ENCODE measurements at places on chromosomes 3 and 15.

- no peak for DNase-seq
Observed at GRCh38 chr15:62639906-62640605, 402.5 kb upstream of the TPM1 start.

DNA sequence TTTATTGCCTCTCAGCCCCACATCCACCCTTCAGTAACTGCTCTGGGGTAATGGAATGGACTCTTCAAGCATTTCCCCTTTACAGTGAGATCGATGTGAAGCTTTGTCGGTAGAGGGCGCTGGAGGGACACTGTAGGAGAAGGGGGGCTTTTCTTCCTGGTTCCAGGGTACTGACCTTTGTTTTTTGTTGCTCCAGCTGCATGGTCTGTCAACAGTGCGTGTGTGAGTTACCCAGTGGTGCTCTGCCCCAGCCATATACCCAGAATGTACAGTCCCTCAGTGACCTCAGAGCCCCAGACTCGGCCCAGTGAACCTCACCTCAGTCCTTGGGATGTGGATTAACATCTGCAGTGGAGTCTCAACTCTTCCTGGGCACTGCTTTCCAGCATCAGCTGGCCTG is 180.3 kb upstream of the TSC22D2 start:
- no peak for DNase-seq

DNA sequence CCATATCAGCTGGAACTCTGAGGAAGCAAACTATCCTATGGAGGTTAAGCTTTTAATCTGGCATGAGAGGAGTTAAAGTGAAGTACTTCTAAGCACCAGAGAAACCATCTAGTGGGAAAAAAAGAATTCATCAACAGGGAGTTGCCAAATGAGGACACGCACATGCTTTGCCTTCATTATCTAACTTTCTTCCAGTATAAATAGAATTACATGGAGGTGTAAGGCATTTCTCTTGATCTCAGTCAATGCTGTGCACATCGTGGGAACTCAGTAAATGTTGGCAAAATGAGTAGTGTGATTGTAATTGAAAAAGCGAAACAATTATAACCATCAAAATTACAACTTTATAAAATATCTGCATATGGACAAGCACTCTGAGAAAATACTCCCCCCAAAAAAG is 8.0 kb upstream of the GSK3B start:
- no peak for DNase-seq

- no peak for DNase-seq
Observed at GRCh38 chr3:45208586-45208985, 17.5 kb downstream of the TMEM158 start.

GRCh38 chr15:79222808-79223207 is 59.7 kb upstream of the ANKRD34C start:
- DNase-seq, result no peak

GRCh38 chr3:23136054-23136453 is 67.1 kb upstream of the UBE2E2 start:
- DNase-seq, result no peak

GRCh38 chr15:72685301-72685924 is 569 bp downstream of the HIGD2B start:
- no peak for DNase-seq

GRCh38 chr15:68407141-68407885 is 24.6 kb downstream of the ITGA11 start:
- DNase-seq, result no peak

GRCh38 chr15:101608201-101608600 is 44.0 kb downstream of the TM2D3 start:
- no peak for DNase-seq

- no peak for DNase-seq
Observed at GRCh38 chr3:31636694-31637442, 104.1 kb downstream of the STT3B start.

- no peak for DNase-seq
Observed at GRCh38 chr15:70505411-70505919, 257.9 kb downstream of the UACA start.

DNA sequence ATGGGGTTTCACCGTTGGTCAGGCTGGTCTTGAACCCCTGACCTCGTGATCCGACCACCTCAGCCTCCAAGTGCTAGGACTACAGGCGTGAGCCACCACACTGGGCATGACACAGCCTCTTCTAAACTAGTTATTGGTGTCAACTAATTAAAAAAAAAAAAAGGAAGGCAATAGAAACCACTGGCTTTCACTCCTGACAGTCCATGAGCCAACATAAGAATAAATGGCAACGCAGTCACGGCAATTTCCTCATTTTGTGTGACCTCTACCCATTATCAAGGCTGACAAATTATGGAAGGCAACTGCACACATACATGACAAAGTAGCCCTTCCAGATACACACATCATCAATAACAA is 5.9 kb downstream of the ARHGEF3 start:
- DNase-seq, result no peak
